ENCODE measurements at places on chromosomes 13 and 19. TPM values are rescaled to one million over a fixed set of nuclear protein-coding genes. Genes with fewer than 3 reads are reported as not detected.
A peak's percentile ranks its signal among the peaks of the same experiment; 100 is the strongest.

DNA sequence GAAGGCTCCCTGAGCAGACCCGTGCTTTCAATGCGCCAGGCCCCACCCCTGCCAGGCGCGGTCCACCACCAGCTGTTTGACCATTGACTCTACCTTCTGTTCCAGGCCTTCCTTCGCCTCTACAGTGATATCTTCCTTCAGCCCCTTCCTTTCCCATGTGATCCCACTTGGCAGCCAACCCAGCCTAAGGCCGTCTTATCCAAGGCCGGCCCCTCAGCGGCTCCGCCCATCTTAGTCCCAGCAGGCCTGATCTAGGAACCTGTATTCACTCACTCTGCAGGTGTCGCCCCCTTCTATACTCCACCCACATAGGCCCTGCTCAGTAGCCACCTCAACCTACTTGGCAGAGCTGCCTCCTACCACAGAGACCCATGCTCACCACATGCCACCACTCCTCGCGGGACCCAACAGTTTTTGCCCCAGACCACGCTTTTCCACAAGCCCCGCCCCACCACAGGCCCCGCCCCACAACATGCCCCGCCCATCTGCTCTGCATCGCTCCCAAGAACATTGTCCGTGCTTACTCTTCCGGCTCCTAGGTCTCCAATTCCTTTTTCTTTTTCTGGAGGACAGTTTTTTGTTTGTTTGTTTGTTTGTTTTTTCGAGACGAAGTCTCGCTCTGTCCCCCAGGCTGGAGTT is 2.9 kb downstream of the RASIP1 start:
- DNase-seq = no peak

- peak; percentile 24 for DNase-seq
Measured at GRCh38 chr13:45055198-45055901, 65.0 kb upstream of the GTF2F2 start.

The KATNAL1 gene
- total RNA-seq = 14.8 TPM

GRCh38 chr13:105816994-105817393 is 718.5 kb downstream of the EFNB2 start:
- no peak for DNase-seq

- DNase-seq = no peak
Measured at GRCh38 chr13:109611912-109612691, 174.3 kb downstream of the IRS2 start.

The PSG7 gene
- total RNA-seq = not detected

DNA sequence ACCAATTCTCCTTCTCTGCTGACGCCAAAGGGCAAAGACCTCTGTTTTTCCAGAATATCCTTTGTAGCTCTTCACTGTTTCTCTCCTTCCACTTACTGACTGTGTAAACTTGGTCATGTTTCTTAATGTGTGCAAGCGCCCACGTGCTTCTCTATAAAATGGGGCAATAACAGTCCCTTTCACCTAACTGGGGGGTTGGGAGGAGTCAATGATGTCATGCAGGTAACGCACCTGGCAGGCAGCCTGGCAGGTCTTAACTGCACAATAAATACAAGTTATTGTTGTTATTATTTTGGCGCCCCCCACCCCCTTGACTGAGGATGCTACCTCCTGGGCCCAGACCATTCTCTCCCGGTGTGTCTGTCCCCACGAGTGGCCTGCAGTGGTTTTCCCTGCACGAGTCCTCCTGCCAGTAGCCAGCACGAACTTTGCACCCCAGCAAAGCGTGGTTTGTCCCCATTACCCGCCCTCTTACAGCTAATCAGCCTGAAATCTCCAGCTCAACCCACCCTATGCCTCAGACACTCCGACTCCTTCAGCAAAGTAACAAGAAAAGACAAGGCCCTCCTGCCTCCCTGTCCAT is 5.3 kb downstream of the SBSN start:
- DNase-seq = no peak

DNA sequence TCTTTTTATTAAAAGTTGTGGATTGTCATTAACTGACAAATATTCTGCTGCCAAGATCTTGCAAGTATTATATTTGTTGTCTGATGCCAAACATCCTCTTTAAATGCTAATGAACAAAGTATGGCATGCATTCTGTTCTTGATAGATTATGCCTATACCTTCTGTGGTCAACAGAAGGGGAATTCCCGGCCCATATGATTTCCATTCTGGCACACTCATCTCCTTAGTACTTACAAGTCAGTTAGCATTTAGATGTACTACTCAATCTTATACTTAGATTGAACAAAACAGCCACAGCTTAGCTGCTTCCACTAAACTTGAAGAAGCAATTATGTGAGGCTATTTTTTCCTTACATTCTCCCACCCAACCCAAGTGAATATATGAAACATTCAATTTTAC is 246.1 kb upstream of the DACH1 start:
- DNase-seq = no peak

GRCh38 chr13:102769679-102770078 is 3.9 kb downstream of the TEX30 start:
- DNase-seq = no peak

DNA sequence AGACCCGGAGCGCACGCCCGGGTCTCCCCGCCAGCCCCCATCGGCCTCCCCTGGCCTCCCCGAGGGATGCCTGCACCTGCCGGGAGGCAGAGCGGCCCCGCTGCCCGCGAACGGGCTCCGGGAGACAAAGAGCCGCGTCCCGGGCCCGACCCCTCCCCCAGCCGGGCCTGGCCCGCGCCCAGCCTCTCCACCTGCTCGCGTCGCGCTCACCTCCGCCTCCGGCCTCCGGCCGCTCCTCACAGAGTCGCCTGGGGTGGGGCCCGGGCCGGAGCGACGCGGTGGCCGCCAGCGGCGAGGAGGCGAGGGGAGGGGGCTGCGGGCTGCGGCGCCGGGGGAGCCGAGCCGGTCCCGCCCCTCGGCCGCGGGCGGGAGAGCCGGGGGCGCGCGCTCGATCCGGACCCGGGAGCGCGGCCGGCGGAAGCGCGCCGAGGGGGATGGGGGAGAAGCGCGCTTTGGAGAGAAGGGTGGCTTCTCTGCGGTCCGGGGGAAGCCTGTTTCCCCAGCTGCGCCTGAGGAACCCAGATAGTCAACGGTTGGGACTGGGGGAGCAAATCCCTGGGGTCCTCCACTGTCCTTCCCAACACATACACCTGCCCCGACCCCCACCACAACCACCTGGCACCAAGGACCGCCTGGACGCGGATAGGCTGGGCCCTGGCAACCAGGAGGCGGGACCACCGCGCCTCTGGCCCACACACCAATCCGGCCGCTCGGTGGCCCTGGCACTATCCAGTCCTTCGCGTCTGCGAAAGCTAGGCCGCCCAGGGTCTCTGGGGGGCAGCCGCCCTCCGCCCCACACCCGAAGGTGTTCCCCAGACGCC is at the start of gene PRR36:
PRR36 (minus strand) TSS at position 315 of the 821 bp plus-strand sequence. CDS start 701 bp downstream, outside the sequence.
- no peak for DNase-seq

- no peak for DNase-seq
Measured at GRCh38 chr19:16159655-16160054, 13.7 kb downstream of the CIB3 start.

The CTU1 gene
- total RNA-seq = 10.5 TPM

The ETFB gene
- total RNA-seq = 129 TPM

DNA sequence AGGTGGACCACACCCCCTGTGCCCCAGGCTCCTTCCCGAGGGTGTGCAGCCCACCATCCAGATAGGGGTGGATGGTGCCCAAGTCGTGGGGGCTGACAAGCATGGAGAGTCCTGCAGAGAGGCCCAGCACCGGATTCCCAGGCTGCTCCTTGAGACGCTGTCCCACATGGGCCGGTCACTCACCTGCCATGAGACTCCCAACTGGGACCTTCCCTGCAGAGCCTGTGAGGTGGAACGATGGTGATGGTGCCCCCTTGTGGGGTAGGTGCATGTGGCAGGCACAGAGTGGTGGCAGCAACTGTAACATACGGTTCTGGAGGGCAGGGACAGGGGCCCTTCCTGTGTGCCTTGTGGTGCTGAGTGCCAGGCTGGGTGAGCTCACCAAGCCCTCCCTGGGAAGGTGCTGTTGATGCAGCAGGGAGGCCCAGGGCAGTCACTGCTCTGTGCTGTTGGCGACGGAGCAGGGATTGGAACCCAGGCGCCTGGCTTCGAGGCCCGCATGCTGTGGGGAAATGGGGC is 33.1 kb downstream of the PPP1R37 start:
- no peak for DNase-seq
